ENCODE measurements at places on chromosomes 11 and 22.
A peak's percentile ranks its signal among the peaks of the same experiment; 100 is the strongest.

DNA sequence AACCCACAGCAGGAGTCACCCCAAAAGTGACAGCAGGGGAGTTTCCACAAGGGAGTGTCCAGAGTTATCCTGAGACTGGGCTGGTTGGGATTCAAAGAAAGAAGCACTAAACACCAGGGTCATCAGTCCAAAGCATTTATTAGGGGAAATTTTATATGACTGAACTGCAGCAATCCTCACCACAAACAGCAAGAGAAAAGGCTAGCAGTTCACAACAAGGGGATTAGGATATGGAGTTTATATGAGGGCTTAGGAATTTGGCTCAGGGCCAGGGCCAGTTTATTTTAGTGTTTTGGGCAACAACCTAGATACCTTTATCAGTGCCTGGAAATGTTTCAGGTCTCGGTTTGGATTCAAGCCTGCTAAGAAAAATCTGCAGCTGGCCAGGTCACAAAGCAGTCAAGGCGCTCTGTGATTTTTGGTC lies 4.6 kb upstream of the TMEM126A start:
- H3K36me3 ChIP-seq: peaks cover 12% of the 10 kb centered on the region
- peaks cover 2% of the 10 kb centered on the region for H3K4me1 ChIP-seq
- no peak for DNase-seq
- no peak overlapping the region for H3K27ac ChIP-seq
- no peak overlapping the region for H3K4me3 ChIP-seq

DNA sequence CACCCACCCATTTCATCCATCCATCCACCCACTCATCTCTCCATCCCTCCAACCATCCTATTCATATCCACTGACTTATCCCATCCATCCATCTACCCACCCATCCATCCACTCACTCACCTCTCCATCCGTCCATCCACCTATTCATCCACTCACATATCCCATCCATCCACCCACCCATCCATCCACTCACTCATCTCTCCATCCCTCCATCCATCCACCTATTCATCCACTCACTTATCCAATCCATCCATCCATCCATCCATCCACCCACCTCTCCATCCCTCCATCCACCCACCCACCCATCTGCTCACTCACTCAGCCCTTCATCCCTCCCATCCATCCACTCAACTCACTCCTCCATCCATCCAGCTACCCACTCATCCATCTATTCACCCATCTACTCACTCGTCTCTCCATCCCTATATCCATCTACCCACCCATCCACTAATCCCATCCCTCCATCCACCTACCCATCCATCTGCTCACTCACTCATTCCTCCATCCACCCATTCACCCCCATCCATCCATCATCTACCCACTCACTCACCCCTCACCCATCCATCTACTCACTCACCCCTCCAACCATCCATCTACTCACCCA lies 36.2 kb downstream of the TRMU start:
- H3K36me3 ChIP-seq: no peaks in the 10 kb centered on the region
- DNase-seq: no peak
- peaks cover 5% of the 10 kb centered on the region for H3K4me1 ChIP-seq
- H3K27ac ChIP-seq: no peak overlapping the region
- H3K27me3 ChIP-seq: peaks cover 14% of the 10 kb centered on the region

DNA sequence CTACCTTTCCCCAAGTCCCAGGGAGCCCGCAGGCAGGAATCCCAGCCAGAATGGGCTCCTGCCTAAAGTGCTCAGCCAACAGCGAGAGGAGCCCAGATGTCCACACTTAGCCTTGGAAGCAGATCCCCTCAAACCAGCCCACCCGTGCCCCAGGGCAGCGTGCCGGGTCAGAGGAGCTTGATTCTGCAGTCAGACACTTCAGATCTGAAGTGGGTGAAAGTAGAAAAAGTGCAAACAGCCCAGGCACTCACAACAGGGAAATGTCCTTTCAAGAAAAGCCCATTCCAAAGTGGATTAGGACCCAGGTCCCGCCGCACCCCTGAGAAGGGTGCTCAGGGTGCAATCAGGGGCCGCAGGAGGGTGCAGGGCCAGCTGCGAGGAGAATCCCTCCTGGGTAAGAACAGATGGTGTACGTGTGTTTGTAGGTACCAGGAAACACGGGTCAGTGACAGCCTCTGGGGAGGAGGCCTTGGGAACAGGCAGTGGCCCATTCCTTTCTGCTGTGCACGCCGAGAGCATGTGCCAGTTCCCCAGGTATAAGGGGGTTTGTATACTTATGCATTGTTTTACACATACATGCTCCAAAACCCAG lies 17.7 kb downstream of the ELFN2 start:
- no peak for DNase-seq
- peaks cover 18% of the 10 kb centered on the region for H3K27me3 ChIP-seq
- H3K4me3 ChIP-seq: no peak overlapping the region
- H3K36me3 ChIP-seq: no peaks in the 10 kb centered on the region
- no peaks in the 10 kb centered on the region for H3K4me1 ChIP-seq

GRCh38 chr11:118049771-118050170 lies 27.1 kb upstream of the TMPRSS4 start:
- DNase-seq: no peak
- no peak overlapping the region for H3K4me3 ChIP-seq
- H3K36me3 ChIP-seq: no peaks in the 10 kb centered on the region
- peak overlapping the region; percentile 30 for H3K27ac ChIP-seq
- no peaks in the 10 kb centered on the region for H3K27me3 ChIP-seq
- H3K4me1 ChIP-seq: peaks cover 84% of the 10 kb centered on the region

DNA sequence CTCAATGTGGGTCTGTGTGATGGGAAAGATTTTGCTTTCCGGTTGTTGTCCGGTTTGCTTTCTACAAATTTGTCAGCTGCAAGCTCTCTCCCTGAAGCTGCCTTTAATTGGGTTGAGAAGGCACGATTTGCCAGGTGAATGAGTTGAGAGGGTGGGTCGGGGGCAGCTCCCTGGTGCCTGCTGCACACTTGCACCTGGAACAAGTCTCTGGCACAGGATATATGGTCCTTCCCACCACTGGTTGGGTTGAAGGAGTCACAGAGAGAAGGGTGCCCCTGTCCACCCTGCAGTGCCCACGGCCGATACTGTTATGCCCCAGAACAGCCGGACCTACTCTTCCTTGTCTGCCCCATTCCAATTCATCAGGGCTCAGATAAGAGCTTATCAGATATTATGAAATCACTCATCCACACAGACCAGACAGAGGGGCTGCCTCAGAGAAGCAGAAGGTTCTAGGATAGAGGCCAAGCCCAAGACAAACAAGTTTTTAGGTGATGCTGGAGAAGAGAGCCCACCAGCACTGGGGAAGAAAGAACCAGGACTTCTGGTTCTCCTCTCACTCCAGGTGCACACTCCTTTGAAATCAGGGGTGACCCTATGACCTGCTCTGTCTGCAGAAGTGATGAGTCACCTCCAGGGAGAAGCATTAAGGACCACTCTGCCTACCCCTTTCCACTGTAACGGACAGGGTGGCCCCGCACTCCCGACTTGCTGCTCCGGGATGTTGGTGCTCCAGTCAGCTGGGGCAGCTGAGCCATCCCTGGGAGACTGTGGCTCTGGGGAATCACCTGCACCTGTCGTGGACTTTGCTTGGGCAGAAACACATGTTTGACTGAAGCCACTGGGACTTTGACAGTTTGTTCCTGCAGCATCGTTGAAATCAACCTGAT lies 45.3 kb downstream of the RTL6 start:
- H3K27ac ChIP-seq: no peak overlapping the region
- peaks cover 1% of the 10 kb centered on the region for H3K36me3 ChIP-seq
- H3K4me1 ChIP-seq: peaks cover 24% of the 10 kb centered on the region
- H3K27me3 ChIP-seq: peaks cover 5% of the 10 kb centered on the region
- DNase-seq: no peak
- no peak overlapping the region for H3K4me3 ChIP-seq
